Transverse colon (tissue), 4 donors: ENCODE measurements at places on chromosomes 3 and 15. TPM values are rescaled to one million over a fixed set of nuclear protein-coding genes. Genes with fewer than 3 reads are reported as not detected.

Gene VPS39
- total RNA-seq, result 354 TPM

Gene CHAC1
- 3.7 TPM for total RNA-seq

Gene UTS2B
- total RNA-seq, result 0.27 TPM

Gene COL8A1
- 2.6 TPM for total RNA-seq

Gene DPPA4
- not detected for total RNA-seq
